Activated CD8-positive, alpha-beta memory T cell treated with anti-CD3 and anti-CD28 coated beads for 36 hours (primary cell): ENCODE measurements at places on chromosomes 12 and 14. TPM values are rescaled to one million over a fixed set of nuclear protein-coding genes. Genes with fewer than 3 reads are reported as not detected.

The PRPH gene
- total RNA-seq, result not detected

The SLCO1A2 gene
- total RNA-seq, result not detected

The PPFIA2 gene
- 0.13 TPM for total RNA-seq

The MIPOL1 gene
- not detected for total RNA-seq

The CIDEB gene
- 14.4 TPM for total RNA-seq

The TMEM233 gene
- total RNA-seq, result not detected

The FICD gene
- total RNA-seq, result 4.1 TPM

The COX8C gene
- not detected for total RNA-seq

The KRT3 gene
- total RNA-seq, result not detected

The DDX55 gene
- total RNA-seq, result 58.0 TPM

The ACOT6 gene
- total RNA-seq, result not detected

The IL31 gene
- total RNA-seq, result 2.0 TPM

The AQP5 gene
- total RNA-seq, result not detected
